ENCODE measurements at places on chromosomes 5 and 9.

GRCh38 chr5:41708604-41708940 is 161.7 kb downstream of the OXCT1 start:
- no peak for DNase-seq

DNA sequence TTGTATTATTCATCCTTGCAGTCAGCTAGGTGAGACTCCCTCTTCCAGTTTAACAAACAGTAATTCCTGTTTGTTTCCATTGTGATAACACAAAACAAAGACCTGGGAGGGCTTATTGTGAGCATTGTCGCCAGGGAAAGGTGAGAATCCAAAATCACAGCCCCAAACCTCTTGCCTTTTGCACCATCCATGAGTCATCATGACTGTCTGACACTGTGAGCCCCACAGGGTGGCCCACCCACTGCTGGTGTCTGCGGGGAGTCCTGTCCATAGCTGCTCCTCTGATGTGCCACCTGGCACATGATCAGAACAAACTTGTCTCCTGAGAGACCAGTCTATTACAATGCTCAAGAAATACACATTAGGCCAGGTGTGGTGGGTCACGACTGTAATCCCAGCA is 33.7 kb upstream of the S1PR3 start:
- DNase-seq: no peak

- DNase-seq: peak; percentile 30
These were observed 16.1 kb upstream of the FRRS1L start for GRCh38 chr9:109182940-109183798.

GRCh38 chr9:89252651-89253267 is 58.2 kb upstream of the CKS2 start:
- no peak for DNase-seq

DNA sequence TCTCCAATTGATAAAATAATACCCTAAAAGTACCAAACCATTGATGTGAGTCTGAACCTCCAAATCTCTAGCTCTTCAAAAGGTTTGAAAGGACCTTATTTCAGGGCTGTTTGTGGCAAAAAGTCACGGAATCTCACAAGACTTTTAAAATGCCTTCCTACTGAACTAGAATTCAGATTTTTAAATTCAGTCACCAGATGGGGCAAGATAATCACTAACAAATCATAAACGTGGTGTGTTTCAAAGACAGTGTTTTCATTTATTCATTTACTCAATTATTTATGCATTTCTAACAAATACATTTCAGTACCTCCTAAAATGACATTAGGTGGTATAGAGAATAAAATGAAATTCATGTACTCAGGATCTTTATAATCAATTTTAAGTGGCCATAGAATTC is 68.2 kb upstream of the SMC2 start:
- DNase-seq: peak; percentile 8

- no peak for DNase-seq
These were observed 215.4 kb upstream of the TLX3 start for GRCh38 chr5:171093598-171093997.

GRCh38 chr5:53994148-53994547 is 316.2 kb downstream of the ARL15 start:
- peak; percentile 77 for DNase-seq

DNA sequence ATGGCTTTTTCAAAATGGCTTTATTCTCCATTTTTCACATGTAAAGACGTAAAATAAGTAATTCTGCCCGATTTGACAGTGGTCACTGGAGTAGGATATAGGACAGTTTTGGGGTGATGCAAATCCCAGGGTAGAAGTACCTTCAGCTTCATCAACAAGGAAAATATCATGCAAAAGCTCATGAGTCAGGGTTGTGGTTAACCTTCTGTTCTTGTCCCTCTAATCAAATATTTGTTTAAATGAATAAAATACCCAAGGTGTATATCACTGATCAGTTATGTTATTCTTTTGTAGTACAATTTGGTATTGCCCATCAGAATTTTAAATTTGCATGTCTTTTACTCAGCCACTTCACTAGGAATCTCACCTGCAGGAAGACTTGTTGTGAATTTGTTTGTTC is 40.0 kb downstream of the FBXL7 start:
- no peak for DNase-seq

DNA sequence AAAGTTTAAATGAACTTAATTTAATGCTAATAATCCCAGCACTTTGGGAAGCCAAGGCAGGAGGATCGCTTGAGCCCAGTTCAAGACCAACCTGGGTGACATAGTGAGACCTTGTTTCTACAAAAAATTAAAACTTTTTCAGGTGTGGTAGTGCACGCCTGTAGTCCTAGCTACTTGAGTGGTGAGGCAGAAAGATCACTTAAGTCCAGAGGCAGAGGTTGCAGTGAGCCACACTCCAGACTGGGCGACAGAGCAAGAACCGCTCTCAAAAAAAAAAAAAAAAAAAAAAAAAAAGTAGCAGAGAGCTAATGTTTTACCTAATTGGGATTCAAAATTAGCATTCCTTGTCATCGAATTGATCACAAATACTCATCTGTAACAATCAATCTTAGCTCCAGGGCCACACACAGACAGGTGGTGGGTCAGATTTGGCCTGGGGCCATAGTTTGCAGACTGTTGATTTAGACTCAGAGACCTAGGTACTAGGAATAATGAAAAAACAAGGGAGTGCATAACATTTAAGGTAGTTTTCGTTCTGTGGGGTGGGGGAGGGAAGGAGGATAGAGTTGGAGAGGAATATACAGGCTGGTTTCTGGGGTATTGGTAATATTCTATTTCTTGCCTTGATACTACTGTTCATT is 21.4 kb downstream of the HSDL2 start:
- DNase-seq: no peak

Measured in fibroblast of pulmonary artery (primary cell).